Stimulated activated CD8-positive, alpha-beta memory T cell treated with anti-CD3 and anti-CD28 coated beads, Interleukin-2, amount 100 ng/mL, for 1 hour (primary cell): ENCODE measurements at places on chromosomes 3 and 15.

GRCh38 chr3:51678641-51679040 is 7.6 kb downstream of the TEX264 start:
- DNase-seq, result no peak

DNA sequence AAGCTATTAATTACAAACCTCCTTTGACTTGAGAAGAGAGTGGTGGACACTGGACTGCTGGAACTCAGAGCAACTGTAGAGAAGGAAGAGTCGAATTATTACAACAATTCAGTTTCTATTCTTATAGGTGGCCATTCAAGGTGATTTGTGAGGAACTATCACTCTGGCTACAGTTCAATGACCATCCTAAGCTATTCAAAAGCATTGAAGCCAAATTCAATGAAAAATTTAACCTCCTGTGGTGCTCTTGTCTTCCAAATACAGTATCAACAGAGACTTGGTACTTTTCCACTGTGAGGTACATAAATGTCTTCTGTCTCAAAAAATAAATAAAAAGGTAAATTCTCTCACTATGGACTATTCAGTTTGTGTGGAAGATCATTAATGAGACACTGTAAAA is 513.3 kb upstream of the SEMA6D start:
- no peak for DNase-seq

GRCh38 chr3:53602866-53603265 is 108.5 kb downstream of the CACNA1D start:
- no peak for DNase-seq

- no peak for DNase-seq
Measured at GRCh38 chr3:15159501-15160136, 46.4 kb upstream of the CAPN7 start.

DNA sequence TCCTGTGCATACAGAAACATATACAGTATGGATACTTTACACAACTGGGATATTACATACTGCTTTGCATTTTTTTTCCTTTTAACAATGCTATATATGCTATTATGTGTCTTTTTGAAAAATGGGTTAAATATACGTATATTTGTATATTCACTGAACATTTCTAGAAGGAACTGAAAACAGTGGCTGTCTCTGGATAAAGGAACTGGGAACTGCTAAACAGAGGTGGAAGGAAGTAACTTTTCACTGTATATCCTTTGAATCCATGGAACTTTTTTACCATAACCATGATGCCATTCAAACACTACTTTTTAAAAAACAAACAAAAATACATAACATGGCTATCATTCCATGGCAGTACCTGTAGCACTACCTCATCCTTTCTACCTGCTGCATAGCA is 1.8 kb downstream of the MTFMT start:
- DNase-seq, result no peak

GRCh38 chr3:45611209-45611608 is 16.7 kb downstream of the LIMD1 start:
- DNase-seq, result no peak

- DNase-seq, result peak; percentile 56
Measured at GRCh38 chr3:4834403-4834866, 144.8 kb upstream of the BHLHE40 start.

- no peak for DNase-seq
Measured at GRCh38 chr3:9600597-9600996, 47.0 kb upstream of the LHFPL4 start.

DNA sequence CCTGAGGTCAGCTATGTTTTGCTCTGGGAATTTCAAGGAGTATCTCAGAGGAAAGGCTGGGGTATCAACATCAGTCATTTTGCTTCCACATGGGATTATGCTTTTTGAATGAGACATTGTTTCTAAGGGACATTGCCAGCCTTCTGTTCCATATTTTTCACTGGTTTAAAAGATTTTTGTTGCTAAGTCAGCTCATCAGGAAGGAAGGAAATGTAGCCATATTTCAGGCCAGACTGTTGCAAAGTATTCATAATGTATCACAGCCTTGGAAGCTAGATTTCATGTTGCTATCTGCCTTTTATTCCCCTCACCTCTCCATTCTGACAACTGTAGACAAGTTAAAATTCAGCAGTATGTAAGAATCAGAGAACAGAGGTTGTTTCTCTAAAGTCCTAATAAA is 61.0 kb upstream of the CHRM5 start:
- no peak for DNase-seq

DNA sequence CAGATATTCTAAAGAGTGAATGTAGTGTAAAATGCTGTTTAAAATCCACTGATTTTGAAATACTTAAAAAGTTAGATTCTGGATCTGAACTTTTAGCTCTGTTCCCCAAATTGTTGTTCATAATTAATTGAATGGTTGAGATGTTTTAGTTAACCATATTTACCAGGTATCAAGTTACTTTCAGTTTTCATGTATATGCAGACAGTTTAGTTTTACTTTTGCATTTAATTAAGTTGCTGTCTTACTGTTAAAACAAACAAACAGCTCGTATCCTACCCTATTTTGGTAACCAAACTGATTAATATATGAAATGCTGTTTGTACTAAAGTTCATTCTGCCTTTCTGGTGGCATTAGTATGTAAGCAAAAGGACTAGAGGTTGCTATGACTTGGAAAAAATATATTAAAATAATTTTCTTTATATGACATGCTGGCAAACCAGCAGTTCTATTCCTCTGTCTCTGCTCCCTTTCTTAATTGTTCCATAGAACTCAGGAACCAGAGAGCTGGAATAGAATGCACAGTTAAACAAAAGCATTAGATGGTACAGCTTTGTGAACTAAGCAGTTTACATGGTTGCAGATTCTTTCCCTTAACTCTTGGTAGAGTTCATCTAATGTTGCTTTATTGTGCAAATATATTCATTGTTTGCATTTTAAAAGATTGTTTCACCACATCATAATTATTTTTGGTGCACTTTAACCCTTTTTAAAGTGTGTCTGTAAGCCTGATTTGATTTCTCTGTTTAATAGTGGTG is 39.5 kb upstream of the SCAANT1 start:
- no peak for DNase-seq

DNA sequence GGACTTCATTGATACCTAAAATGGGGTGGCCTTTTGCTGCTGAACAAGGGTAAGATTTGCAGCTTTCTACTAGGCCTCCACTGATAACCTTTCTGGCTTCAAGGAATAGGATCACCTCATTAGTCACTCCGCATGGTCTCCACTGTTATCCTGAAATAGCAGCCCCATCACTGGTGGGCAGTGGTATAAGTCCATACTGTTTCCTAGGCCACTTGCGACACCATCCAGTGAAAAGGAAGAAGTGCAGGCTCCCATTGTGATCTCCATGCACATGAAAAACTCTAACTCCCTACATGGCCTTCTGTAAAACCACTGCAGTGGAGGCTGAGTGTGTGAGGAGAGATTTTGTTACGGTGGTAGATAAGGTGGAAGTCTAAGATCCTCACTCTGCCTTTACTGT is 1455.9 kb downstream of the SI start:
- DNase-seq, result no peak

DNA sequence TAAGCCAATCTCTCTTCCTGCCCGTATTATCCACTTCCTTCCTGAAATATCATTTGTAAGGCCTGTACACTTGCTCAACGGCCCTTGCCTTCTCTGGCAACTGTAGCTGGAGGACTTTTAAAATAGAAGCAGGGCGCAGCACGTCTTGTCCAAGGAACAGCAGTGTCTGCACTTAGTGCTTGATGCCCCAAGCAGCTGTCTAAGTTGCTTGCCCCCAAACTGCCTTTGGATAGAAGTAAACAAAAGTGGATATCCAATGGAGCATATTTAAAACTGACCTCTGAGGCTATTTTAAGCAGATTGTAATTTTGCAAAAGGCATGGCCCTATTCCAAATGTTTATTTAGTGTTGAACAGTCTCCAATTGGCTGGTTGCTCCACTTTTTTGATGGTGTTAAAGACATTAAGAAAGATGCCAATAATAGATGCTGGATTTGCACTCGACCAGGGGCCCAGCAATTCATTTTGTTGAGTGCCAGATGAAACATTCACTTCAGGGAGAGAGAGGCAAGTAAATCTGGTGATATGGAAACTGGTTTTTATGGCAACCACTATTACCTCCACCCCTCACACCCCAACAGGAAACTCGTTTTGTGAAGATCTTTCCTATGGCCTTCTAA is 526.8 kb upstream of the TBL1XR1 start:
- no peak for DNase-seq

- DNase-seq, result no peak
Measured at GRCh38 chr3:73213896-73214295, 152.4 kb downstream of the EBLN2 start.

- DNase-seq, result no peak
Measured at GRCh38 chr3:193743702-193744047, 150.7 kb downstream of the OPA1 start.

DNA sequence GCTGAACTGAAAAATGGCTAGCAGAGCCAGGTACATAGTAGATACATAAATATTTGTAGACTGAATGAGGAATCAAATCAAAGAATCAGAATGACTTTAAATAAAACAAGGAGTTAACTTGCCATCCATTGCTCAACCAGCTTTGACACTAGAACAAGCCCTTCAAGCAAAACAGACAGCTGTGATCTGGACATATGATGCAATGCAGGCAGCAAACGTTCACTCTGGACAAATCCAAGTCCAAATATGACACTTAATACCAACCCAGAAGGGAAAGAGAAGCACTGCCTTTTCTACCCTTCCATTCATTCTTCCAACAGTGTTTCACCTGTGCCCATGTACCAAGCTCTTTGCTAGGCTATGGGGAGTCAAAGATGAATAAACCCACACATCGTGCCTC is 4.5 kb downstream of the THRB start:
- DNase-seq, result no peak

- no peak for DNase-seq
Measured at GRCh38 chr15:73540161-73540560, 93.0 kb downstream of the NPTN start.

DNA sequence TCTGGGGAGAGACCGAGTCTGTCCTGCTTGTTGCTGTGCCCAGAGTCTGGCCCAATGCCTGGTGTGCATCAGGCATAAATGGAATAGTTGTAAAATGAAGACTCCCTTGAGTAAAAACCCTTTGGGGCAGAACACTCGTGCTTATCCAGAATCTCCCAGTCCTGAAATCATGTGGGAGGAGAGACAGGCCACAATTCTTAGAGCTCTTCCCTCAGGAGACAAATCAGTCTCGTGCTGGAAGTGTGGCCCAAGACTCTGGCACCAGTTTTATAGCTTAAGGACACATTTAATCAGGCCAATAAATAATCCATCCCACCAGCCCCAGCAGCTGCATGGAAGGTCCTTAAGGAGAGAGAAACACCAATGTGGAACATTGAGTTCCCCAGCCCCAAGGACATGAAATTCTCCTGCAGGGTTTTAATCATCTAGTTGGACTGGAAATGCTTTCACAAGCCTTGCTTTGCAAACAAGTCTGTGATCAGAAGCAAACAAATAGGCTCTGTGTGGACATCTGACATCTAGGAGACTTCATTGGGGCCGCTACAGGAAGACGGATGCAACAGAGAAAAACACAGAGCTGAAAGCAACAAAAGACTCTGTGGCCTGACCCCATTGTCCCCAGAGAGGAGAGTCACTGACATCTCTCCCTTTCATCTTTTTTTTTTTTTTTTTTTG is 70.4 kb downstream of the LSM3 start:
- no peak for DNase-seq

- DNase-seq, result no peak
Measured at GRCh38 chr3:197406266-197406665, 107.9 kb upstream of the DLG1 start.

GRCh38 chr3:130014526-130014925 is 40.0 kb downstream of the TRH start:
- no peak for DNase-seq

- DNase-seq, result no peak
Measured at GRCh38 chr3:14877469-14877868, 58.7 kb downstream of the FGD5 start.

DNA sequence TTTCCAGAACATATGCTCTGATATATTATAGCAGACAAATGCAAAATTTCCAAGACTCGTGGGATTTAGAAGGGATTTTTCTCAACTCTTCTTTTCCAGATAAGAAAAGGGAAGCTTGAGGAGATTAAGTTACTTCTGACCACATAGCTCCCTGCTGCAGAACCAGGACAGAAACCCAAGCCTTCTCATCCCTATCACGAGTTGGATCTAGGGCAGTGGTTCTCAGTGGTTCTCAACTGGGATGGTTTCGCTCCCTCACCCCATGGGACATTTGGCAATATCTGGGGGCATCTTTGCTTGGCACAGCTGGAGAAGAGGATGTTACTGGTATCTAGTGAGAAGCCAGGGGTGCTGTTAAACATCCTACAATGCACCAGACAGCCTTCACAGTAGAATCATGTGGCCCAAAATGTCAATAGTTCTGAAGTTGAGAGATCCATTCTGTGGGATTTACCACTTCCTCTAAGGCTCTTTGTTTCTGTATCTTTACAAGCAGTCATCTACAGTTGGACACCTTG is 64.2 kb downstream of the LIPC start:
- no peak for DNase-seq

DNA sequence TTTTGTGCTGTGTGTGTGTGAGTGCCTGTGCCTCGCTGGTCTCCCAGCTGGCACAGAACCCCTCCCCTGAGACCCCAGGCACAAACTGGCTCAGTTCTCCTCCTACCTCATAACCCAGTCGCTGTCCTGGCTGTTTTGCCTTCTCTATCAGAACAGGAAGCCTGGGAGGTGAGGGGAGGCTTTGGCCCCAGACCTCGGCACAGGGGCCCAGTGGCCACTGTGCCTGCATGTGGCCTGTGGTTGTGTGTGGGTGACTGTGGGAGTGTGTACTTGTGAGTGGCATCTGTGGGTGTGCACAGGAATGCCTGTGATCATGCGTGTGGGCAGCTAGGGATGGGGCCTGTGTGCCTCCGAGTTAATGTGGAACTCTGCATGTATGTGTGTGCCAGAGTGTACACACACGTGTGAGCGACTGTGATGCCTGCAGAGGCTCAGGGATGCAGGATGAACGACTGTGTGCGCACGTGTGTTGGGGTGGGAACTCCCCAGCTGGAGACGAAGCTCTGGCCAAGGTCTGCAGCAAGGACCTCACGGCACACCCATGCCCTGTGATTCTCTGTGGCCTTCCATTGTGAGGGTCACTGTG is 32.3 kb downstream of the PSTPIP1 start:
- no peak for DNase-seq
